ENCODE measurements at places on chromosomes 5 and 9.

- DNase-seq, result no peak
Observed at GRCh38 chr9:121192518-121192917, 9.2 kb downstream of the RAB14 start.

DNA sequence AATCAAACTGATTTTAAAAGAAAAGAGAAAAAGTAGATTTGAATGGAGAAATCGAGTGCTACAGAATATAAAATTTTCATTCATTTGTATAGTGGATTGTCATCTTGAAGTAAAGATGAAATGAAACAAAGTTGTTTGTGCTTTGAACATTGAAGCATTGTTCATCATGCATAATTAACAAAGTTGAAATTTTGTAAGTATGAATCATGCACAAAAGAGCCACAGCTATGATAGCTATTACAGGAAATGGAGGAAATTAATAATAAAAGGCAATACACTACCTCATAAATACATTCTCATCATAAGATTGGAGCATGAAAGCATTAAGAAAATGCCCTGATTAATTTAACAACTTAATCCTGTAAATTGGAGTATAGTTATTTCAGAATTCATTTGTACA lies 153.4 kb upstream of the TLX3 start:
- peak; percentile 47 for DNase-seq

DNA sequence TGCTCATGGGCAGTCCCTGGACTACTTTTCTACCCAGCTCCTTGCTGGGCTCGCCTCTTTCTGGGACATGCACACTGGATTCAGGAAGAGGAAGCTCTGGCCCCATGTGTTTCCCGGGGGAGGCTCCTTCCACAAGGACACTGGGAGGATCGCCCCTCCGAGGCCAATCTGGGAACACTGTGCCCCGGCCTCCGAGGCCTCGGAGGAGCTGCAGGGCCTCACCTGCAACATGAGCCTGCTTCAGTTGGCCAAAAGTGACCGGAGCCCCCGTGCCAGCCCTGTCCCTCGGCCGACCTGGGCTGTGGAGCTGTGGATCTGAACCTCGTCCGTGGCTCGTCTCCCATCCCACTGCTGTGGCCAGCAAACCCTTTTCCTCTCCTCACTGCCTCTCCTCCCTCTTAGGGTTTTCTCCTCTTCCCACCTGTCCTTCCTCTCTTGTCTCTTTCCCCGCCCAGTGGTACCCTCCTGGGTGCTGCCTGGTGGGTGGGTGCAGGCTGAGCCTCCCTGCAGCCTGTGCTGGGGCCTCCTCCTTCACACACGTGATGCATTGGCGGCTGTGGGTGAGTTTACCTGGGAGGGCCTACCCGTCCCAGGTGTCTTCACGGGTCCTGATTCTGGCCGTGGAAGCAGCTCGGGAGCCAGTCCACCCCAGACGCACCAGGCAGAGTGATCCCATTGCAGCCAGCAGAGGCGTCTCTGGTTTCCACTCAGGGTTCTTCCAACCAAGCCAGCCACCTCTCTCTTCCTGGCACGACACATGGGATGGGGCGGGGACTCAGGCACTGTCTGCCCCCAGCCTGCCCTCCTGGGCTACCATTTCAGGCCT lies 241.8 kb downstream of the CACNA1B start:
- DNase-seq, result no peak

- DNase-seq, result peak; percentile 34
Observed at GRCh38 chr9:100492952-100493351, 20.0 kb downstream of the TMEFF1 start.

DNA sequence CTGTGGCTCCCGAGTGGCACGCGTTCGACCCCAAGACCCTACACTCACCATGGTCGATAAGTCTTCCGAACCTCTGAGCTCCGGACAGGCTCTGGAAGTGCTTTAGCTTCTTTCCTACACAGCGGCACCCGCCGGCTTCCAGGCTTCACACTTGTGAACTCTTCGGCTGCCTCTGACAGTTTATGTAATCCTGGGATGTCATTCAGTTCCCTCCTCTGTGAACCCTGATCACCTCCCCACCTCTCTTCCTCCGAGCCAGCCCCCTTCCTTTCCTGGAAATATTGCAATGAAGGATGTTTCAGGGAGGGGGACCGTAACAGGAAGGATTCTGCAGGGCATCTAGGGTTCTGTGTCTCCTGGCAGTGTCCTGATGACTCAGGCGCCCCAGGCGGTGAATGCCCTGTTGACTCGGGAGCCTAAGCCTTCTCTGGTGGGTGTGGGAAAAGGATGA lies at the start of gene CD14:
TSS of gene CD14 (minus strand) at position 155 of the 451 bp plus-strand sequence. CDS start at position 51, 104 bp downstream.
- peak; percentile 49 for DNase-seq

- DNase-seq, result peak; percentile 64
Observed at GRCh38 chr5:176716320-176716719, 69.0 kb downstream of the TSPAN17 start.

- DNase-seq, result no peak
Observed at GRCh38 chr9:134198791-134199190, 34.4 kb upstream of the RNU6ATAC start.

Data from renal cortical epithelial cell (primary cell).